Esophagus squamous epithelium (tissue), 5 donors: ENCODE measurements at places on chromosomes 11 and 22. TPM values are rescaled to one million over a fixed set of nuclear protein-coding genes. Genes with fewer than 3 reads are reported as not detected.

Gene MMP27
- total RNA-seq, result not detected

Gene CBLIF
- not detected for total RNA-seq

Gene OR51E2
- total RNA-seq, result not detected

Gene ARVCF
- total RNA-seq, result 3.1 TPM

Gene CPSF7
- total RNA-seq, result 24.4 TPM

Gene KRTAP5-7
- not detected for total RNA-seq
